ENCODE measurements at places on chromosomes 12 and 14. TPM values are rescaled to one million over a fixed set of nuclear protein-coding genes. Genes with fewer than 3 reads are reported as not detected.

DNA sequence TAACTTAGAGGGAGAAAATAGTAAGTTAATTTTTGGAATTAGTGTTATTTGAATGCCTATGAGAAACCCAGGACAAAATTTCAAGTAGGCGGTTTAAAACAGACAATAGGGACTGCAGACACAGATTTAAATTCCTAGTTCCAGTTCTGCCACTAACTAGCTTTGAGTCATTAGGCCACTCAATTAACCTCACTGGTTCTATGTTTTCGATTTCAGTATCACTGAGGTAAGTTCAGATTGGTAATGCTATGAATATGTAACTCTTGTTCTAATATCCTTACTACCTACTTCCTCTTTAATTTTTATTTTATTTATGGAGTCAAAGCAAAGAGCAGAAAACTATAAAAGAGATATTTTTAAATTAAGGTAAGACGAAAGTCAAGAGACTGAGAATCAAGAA is 52.6 kb downstream of the GALC start:
- no peaks in the 10 kb centered on the region for H3K27me3 ChIP-seq
- H3K4me3 ChIP-seq: no peak overlapping the region
- H3K36me3 ChIP-seq: peaks cover 39% of the 10 kb centered on the region
- H3K4me1 ChIP-seq: peaks cover 7% of the 10 kb centered on the region
- no peak for DNase-seq

DNA sequence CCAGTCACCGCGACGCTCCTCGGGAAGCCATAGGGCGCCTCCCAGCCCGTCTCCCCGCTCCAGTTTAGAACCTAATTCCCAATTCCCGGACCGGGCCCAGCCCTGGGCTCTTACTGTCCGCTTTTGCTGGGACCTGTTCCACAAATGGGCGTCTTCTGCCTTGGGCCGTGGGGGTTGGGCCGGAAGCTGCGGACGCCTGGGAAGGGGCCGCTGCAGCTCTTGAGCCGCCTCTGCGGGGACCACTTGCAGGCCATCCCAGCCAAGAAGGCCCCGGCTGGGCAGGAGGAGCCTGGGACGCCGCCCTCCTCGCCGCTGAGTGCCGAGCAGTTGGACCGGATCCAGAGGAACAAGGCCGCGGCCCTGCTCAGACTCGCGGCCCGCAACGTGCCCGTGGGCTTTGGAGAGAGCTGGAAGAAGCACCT is 797 bp downstream of the UNG start:
- H3K4me3 ChIP-seq: peak overlapping the region; percentile 89
- DNase-seq: peak; percentile 43
- peak overlapping the region; percentile 57 for H3K27ac ChIP-seq

DNA sequence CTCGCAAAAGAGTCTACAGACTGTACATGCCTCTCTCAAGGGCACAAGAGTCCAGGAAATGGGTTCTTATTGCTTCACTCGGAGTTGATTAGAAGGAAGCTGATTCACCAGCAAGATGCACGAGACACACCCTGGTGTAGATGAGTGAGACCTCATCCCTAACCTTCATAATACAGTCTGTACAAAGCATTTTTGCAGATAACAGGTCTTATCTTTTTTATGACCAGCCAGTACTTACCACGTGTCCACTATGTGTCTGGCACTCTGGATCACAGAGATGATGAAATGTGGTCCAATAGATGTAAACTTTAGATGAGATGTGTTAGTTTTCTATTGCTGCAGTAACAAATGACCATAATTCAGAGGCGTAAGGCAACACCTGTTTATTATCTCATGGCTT is 53.4 kb upstream of the PWP1 start:
- DNase-seq: no peak
- no peak overlapping the region for H3K27ac ChIP-seq
- H3K4me3 ChIP-seq: no peak overlapping the region

DNA sequence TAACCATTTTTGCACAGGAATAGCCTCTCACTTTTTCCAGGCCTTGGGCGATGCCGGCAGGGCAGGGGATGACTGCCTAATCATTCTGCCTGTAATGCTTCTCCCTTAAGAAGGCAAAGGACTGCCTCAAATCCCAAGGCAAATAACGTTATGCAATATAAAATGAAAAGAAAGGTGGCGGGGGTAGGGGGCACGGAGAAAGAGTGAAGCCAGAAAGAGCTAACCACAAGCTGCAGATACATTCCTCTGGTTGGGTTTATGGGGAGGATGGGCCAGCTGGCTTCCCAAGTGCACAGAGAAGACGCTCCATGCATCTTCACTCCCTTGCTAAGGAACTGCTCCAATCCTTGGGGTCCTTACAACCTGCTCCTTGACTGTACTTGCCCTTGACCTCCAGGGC is 229.5 kb downstream of the FOXN3 start:
- peak overlapping the region; percentile 81 for H3K27ac ChIP-seq
- H3K27me3 ChIP-seq: no peaks in the 10 kb centered on the region
- H3K4me3 ChIP-seq: no peak overlapping the region
- peaks cover 42% of the 10 kb centered on the region for H3K4me1 ChIP-seq
- DNase-seq: no peak

OVCH1 gene
- not detected for polyA plus RNA-seq

DNA sequence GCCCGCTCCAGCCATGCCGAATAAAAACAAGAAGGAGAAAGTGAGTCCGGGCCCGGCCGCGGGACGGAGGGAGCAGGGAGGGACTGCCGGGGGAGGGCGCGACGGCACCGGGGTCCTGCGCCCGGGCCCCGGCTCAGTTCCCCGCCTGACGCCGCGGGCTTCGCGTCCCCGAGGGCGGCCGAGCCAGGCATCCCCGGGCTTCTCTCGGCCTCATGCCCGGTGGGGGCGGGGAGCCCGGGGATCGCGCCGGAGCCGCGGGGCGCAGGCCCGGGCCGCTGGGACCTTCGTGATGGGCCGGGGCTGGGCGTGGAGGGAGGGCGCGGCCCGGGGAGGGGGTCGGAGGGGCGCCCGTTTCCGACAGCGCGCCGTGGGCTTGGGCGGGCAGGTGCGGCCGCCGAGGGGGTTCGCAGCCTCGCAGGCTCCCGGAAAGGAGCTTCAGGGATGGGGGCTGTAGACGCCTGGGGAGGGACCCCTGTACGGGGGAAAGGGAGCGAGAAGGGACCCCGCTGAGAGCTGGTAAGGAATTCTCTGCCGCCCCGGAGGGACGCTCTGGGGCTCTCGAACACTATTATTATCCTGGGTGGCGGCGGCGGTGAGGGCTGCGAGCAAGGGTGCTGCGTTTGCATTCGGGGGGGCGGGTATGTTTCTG is 496 bp downstream of the PPP2R5C start:
- peak; percentile 43 for DNase-seq
- H3K4me1 ChIP-seq: peaks cover 36% of the 10 kb centered on the region
- peaks cover 6% of the 10 kb centered on the region for H3K36me3 ChIP-seq
- H3K27ac ChIP-seq: peak overlapping the region; percentile 92
- H3K4me3 ChIP-seq: peak overlapping the region; percentile 94

GRCh38 chr14:52325126-52325525 is 11.0 kb downstream of the PTGER2 start:
- H3K4me1 ChIP-seq: peaks cover 23% of the 10 kb centered on the region
- H3K27me3 ChIP-seq: no peaks in the 10 kb centered on the region
- H3K4me3 ChIP-seq: no peak overlapping the region
- DNase-seq: no peak

GRCh38 chr12:90965204-90965603 is 10.2 kb upstream of the CCER1 start:
- no peaks in the 10 kb centered on the region for H3K27me3 ChIP-seq
- H3K36me3 ChIP-seq: no peaks in the 10 kb centered on the region
- DNase-seq: no peak
- no peak overlapping the region for H3K4me3 ChIP-seq

DNA sequence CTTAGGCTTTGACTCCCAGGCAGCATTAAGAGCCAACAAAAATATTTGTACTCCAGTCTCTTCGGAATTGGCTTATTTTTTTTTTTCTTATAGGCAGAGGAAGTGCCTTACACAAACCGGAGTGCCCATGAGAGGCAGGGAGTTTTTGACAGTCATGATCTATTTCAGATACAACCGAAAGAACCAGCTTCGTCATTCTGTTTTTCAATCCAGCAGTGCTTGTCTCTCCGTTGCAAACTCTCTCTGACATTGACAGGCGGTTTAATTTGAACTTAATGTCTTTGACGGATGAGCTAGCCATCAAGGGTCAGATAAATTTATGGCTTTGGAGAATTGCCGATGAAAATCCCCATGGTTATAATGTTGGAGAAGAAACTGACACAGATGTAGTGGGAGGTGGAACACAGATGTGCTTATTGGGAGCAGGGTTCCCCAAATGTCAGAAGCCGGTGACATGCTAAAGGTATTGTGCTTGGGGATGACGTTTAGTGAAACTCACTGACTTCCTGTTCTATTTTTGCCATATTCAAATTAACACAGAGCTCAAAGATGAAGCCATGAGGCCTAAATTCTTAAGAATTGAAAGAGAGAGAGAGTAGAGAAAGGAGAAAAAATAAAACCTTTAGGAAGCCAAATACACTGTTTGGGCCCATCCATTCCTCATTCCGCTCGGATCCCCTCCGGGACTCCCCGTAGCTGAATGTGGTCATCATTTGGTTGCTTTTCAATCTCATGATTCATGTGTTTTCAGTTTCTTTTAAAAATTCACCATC is 59.7 kb downstream of the PLXNC1 start:
- H3K4me3 ChIP-seq: peak overlapping the region; percentile 84
- H3K4me1 ChIP-seq: peaks cover 54% of the 10 kb centered on the region
- no peaks in the 10 kb centered on the region for H3K36me3 ChIP-seq
- H3K27ac ChIP-seq: peak overlapping the region; percentile 96
- DNase-seq: peak; percentile 16
- no peaks in the 10 kb centered on the region for H3K27me3 ChIP-seq

FOXM1 gene
- polyA plus RNA-seq: 0.19 TPM

SNRPF gene
- polyA plus RNA-seq: 47.8 TPM

DNA sequence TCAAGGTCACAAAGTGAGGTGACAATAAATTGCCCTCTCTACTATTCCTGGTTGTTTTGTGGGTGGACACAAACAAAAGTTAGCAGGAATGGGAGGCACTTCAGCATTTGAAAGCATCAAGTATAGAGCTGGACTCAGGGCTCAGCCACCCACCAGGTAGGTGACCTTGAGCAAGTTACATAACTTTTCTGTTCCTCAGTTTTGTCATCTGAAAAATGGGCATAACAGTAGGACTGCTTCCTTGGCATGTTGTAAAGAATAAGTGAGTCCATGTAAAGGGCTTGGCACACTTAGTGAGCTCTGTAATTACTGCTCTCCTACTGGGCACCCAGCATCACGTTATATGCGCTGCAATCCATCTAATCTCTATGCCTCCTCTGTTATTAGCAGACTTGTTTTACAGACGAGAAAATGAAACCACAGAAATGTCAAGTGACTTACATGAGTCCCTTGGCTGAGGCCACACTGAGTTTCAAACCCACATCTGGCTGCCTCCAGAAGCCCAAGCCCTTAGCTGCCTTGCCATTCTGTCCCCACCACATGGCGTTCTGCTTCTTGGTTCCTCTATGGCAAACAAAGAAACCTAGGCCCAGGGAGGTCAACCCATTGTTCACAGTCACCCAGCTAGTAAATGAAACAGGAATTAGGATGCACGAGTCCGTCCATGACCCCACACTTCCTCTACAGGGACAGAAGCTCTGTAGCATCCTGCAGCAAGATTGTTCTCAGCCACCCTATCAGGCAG is 63.2 kb upstream of the SLC24A4 start:
- no peaks in the 10 kb centered on the region for H3K36me3 ChIP-seq
- H3K4me1 ChIP-seq: peaks cover 4% of the 10 kb centered on the region
- no peak for DNase-seq
- no peak overlapping the region for H3K4me3 ChIP-seq

DNA sequence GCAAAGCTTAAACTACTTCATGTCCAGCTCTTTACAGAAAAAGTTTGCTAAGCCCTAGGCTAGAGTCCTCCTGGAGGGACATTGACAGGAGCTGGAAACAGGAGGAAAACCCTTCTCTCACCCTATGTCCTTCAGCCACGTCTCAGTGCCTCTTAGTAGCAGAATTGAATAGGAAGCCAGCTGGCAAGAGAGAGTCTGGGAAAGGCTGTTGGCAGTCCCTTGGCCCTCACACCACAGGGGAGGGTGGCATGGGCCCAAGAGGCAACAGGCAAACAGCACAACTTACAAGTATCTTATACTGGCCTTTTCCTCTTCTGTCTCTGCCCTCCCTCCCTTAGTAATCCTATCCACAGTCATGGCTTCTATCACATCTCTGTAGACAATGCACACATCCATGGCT is 27.7 kb upstream of the DHRS2 start:
- peaks cover 61% of the 10 kb centered on the region for H3K4me1 ChIP-seq
- H3K36me3 ChIP-seq: no peaks in the 10 kb centered on the region
- peak overlapping the region; percentile 94 for H3K27ac ChIP-seq
- H3K4me3 ChIP-seq: no peak overlapping the region

CD9 gene
- polyA plus RNA-seq: 41.7 TPM

CD163 gene
- polyA plus RNA-seq: 0.06 TPM

DNA sequence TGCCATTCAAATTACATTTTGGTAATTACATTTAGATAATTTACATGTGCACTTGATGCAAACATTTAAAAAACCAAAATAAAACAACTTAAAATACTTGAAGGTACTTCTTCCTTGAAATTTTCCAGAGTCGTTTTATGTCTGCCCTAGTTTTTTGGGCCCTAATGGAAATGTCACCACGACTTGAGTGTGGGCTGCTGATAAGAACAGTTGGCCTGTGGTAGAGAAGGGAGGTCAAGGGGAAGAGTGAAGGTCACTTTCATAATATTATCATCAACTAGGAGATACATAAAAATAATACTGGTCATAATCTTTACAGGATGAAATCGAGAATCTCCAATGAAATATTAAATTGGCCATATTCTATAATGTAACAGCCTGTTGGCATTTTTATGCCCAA is 23.1 kb downstream of the ZDHHC17 start:
- H3K4me1 ChIP-seq: peaks cover 58% of the 10 kb centered on the region
- DNase-seq: no peak
- no peak overlapping the region for H3K27ac ChIP-seq
- no peaks in the 10 kb centered on the region for H3K27me3 ChIP-seq

GRCh38 chr14:50985124-50985858 is 41.0 kb upstream of the PYGL start:
- H3K27ac ChIP-seq: no peak overlapping the region
- H3K27me3 ChIP-seq: no peaks in the 10 kb centered on the region
- H3K4me1 ChIP-seq: peaks cover 1% of the 10 kb centered on the region
- H3K4me3 ChIP-seq: no peak overlapping the region
- no peaks in the 10 kb centered on the region for H3K36me3 ChIP-seq
- no peak for DNase-seq

CCDC177 gene
- polyA plus RNA-seq: not detected

PA2G4 gene
- polyA plus RNA-seq: 241 TPM
